ENCODE measurements at places on chromosomes 3 and 15.

- peak; percentile 70 for DNase-seq
These were observed 25.3 kb downstream of the EXOG start for GRCh38 chr3:38521391-38521987.

GRCh38 chr3:124026516-124026915, 34.6 kb upstream of the ROPN1 start:
- no peak for DNase-seq

DNA sequence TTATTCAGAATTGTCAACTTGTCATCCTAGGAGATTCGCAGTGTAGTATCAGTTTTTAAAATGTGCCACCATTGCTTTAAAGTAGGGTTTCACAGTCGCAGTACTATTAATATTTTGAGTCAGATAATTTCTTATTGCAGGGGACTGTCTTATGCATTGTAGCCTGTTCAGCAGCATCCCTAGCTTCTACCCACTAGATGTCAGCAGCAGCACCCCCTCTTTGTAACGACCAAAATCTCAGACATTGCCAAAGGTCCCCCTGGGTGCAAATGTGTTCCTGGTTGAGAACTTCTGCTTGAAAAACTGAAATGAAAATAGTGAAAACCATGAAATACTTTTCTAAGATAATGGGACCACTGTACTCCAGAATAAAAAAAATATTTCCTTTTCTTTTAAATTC, 474.8 kb downstream of the CNTN3 start:
- no peak for DNase-seq

DNA sequence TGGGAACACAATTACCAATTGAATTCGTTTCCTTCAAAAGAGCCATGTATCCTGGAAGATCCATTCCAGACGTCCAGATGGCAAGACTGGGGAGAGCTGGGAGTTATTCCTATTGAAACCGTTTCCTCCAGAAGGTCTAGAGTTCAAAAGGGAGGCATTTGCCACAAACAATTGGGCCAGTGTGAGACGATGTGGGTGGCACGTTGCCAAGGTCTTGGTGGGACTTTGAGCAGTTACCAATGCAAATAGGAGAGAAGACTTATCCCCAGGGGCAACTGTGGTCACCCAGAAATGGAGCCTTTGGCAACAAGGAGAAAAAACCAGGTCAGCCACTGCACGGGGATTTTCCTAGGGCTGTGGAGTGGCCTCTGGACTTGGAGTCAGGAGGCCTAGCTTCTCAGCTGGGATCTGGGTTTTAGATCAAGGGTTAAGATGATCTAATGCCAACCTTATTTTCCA, 29.6 kb upstream of the TLE3 start:
- peak; percentile 55 for DNase-seq

- DNase-seq, result no peak
These were observed 254.8 kb upstream of the EPHA3 start for GRCh38 chr3:88852606-88853005.

All from SW480 (cell line).